A549 treated with AZD2906 at 1 μM for 4 hours (cell line): ENCODE measurements at places on chromosomes 12 and 14. TPM values are rescaled to one million over a fixed set of nuclear protein-coding genes. Genes with fewer than 3 reads are reported as not detected.

Gene SAMD15
- 1.4 to 3.1 TPM (median 1.5 TPM) in 5 replicates for total RNA-seq

Gene LHX5
- 0.02 to 0.07 TPM (median 0.05 TPM) in 4 of 5 replicates, not detected in the other for total RNA-seq

Gene TMBIM4
- 42.7 to 52.5 TPM (median 49.8 TPM) in 5 replicates for total RNA-seq

Gene TAC3
- 0.16 to 0.26 TPM (median 0.21 TPM) in 3 of 5 replicates, not detected in the others for total RNA-seq

Gene MYL6
- 2,187 to 2,775 TPM (median 2,288 TPM) in 5 replicates for total RNA-seq

Gene KRT2
- 0.03 TPM in 1 of 5 replicates, not detected in the others for total RNA-seq

Gene LGMN
- 56.4 to 61.7 TPM (median 58.4 TPM) in 5 replicates for total RNA-seq

Gene PRH2
- total RNA-seq: 0.23 to 0.48 TPM (median 0.43 TPM) in 3 of 5 replicates, not detected in the others

Gene LRP1-AS
- total RNA-seq: not detected in 5 replicates

Gene ALX1
- total RNA-seq: 4.1 to 5.0 TPM (median 4.8 TPM) in 5 replicates

Gene LMNTD1
- total RNA-seq: not detected in 5 replicates

Gene PMEL
- total RNA-seq: 0.70 to 1.5 TPM (median 1.1 TPM) in 5 replicates

Gene KCNA5
- 0.03 TPM in 1 of 5 replicates, not detected in the others for total RNA-seq

Gene JPH4
- 0.06 to 0.21 TPM (median 0.11 TPM) in 5 replicates for total RNA-seq

Gene BCL11B
- total RNA-seq: 0.23 to 0.34 TPM (median 0.26 TPM) in 5 replicates

Gene KRT73
- total RNA-seq: not detected in 5 replicates
